Right cardiac atrium (tissue), 5 donors: ENCODE measurements at places on chromosomes 7 and 10. TPM values are rescaled to one million over a fixed set of nuclear protein-coding genes. Genes with fewer than 3 reads are reported as not detected.

Gene SAMD9
- total RNA-seq: 3.3 TPM

Gene CYP2E1
- total RNA-seq: 1.1 TPM

Gene RNLS
- 18.5 TPM for total RNA-seq

Gene TFR2
- total RNA-seq: 0.26 TPM

Gene GNAT3
- total RNA-seq: not detected

Gene SPRN
- not detected for total RNA-seq

Gene WEE2
- not detected for total RNA-seq

Gene R3HCC1L
- 6.4 TPM for total RNA-seq

Gene LIPJ
- total RNA-seq: 0.11 TPM

Gene RINT1
- total RNA-seq: 12.5 TPM

Gene PPP1R3C
- 204 TPM for total RNA-seq

Gene DPYSL4
- total RNA-seq: 4.4 TPM

Gene MMS19
- 40.0 TPM for total RNA-seq

Gene CYP3A5
- not detected for total RNA-seq
